IMR-90 (cell line): ENCODE measurements at places on chromosomes 11 and 22. TPM values are rescaled to one million over a fixed set of nuclear protein-coding genes. Genes with fewer than 3 reads are reported as not detected.

DNA sequence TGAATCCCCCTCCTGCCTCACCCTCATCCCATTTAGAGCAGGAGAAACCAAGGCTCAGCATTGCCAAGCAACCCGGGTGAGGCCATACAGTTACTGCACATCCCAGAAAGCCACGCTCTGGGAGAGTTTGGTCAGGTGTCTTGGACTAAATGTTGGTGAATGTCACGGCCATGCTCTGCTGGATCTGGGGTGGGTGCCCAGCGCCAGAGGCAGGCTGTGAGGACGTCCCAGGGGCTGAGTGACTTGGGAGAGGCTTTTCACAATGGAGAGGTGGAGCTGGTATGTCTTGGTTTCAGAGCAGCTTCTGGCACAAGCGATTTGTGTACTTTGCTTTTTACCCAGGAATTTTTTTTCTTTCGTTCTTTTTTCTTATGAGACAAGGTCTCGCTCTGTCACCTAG, 6.6 kb downstream of the SERHL2 start:
- DNase-seq, result no peak
- H3K4me1 ChIP-seq, result peaks cover 2% of the 10 kb centered on the region; the same call in 1 of the 2 replicates
- H3K27me3 ChIP-seq, result no peaks in the 10 kb centered on the region
- H3K36me3 ChIP-seq, result no peaks in the 10 kb centered on the region

DNA sequence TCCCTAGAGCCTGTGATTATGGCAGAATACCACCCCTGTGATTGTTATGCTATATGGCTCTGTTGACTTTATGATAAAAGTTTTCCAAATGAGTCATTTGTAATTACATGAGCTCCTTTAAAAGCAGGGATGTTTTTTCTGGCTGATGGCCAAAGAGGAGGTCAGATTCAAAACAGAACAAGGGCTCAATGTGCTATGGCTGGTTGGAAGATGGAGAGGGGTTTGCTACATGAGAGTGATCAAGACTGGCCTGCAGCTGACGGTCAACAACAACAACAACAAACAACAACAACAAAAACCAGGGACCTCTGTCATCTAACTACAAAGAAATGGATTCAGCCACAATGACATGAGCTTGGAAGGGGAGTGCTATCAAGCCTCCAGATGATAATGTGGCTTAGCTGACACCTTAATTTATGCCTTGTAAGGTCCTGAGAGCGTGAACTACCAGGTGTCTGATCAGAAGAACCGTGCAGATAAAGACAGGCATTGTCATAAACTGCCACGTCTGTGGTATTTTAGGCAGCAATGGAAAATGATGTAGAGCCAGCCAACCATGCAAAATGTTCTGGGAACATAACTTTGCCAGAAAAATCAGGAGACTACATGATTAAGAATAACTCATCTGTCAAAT, 47.2 kb downstream of the PIWIL3 start:
- no peak overlapping the region for H3K27ac ChIP-seq
- no peaks in the 10 kb centered on the region for H3K27me3 ChIP-seq

DNA sequence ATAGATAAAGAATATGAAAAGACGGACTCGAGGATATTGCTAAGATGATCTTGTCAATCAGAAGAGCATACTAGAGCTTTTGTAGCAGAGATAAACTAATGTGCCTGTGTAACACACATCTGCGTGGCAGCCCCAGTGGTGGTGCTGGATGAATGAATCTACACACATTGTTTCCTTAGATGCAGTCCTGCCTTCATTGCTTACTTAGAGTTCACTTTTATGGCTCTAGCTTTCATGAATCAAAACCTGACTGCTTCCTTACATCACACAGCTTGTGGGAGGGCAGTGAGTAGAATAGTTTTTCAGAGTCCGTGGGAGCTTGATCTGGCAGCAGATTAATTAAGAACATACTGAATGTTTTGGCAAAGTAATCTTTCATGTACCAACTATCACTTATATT, 83.7 kb downstream of the EXT2 start:
- no peak overlapping the region for H3K27ac ChIP-seq
- H3K27me3 ChIP-seq, result no peaks in the 10 kb centered on the region
- no peak overlapping the region for H3K4me3 ChIP-seq
- H3K4me1 ChIP-seq, result peaks cover 8% of the 10 kb centered on the region
- H3K36me3 ChIP-seq, result no peaks in the 10 kb centered on the region
- DNase-seq, result peak; percentile 15

MMP13 gene
- total RNA-seq, result not detected in 2 replicates

- H3K36me3 ChIP-seq, result no peaks in the 10 kb centered on the region
- no peaks in the 10 kb centered on the region for H3K4me1 ChIP-seq
- DNase-seq, result no peak
- no peak overlapping the region for H3K27ac ChIP-seq
- H3K4me3 ChIP-seq, result no peak overlapping the region
Observed at GRCh38 chr11:128201009-128201408, 386.3 kb downstream of the ETS1 start.

DNA sequence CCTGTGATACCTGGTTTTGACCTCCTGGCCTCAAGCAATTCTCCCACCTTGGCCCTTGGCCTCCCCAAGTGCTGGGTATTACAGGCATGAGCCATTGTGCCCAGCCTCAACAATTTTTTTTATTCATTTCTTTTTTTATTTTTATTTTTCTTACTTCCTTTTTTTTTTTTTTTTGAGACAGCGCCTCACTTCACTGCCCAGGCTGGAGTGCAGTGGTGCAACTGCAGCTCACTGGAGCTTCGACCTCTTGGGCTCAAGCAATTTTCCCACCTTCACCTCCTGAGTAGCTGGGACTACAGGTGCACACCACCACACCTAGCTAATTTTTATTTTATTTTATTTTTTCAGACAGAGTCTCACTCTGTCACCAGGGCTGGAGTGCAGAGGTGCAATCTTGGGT, 25.5 kb upstream of the CECR2 start:
- H3K4me1 ChIP-seq, result no peaks in the 10 kb centered on the region
- H3K36me3 ChIP-seq, result no peaks in the 10 kb centered on the region
- H3K4me3 ChIP-seq, result no peak overlapping the region
- no peaks in the 10 kb centered on the region for H3K27me3 ChIP-seq
- H3K27ac ChIP-seq, result no peak overlapping the region

DNA sequence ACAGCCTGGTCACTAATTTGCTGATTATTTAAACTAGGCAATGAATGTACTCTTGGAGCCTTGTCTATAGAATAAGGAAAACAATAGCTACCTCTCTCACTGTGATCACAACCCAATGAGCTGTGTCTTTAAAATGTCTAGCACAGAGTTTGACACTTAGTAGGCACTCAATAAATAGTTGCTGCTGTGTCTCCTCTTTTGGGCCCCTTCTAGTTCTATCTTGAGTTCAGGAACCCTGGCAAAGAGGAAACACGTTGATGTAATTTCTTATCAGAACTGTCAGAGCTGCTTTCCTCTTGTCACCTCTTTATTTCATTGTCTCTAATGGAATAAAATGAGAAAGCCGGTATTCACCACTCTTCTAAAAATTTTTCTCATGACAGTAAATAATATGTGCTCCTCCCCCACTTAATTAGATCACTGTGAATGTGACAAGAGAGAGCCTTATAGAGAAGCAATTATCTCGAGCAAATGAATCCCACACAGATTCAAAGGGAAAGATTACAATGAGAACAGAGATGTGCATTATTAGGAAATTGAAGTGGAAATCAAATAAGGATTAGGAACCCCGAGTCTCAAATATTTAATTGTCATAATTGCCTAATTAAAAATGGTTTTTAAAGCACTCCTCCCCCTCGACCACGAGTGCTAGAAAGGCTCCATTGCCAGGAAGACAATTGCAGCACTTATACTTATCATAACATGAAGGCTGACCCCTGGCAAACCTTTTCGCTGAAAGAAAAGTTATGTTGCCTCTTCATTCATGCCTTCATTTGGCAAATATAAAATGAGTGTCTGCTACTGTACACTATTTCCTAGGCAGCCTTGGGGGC, 175.0 kb upstream of the BDNF start:
- no peak for DNase-seq
- H3K36me3 ChIP-seq, result no peaks in the 10 kb centered on the region
- no peak overlapping the region for H3K27ac ChIP-seq
- H3K4me1 ChIP-seq, result no peaks in the 10 kb centered on the region
- H3K4me3 ChIP-seq, result no peak overlapping the region

USH1C gene
- not detected in 2 replicates for total RNA-seq
